ENCODE measurements at places on chromosomes 11 and 22.

DNA sequence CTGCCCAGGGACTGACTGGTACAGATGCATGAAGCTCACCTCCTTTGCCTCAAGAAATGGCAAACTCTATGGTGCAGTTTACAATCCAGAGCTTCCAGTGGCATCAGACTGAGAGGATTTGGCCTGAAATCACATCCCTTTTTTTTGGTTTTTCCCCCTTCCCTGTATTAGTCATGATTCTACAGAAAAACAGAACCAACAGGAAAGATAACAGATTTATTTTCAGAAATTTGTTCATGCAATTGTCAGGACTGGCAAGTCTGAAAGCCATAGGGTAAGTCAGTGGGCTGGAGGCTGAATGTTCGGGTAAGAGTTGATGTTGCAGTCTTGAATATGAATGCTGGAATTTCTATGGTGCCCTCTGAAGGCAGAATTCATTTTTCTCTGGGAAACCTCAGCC is 12.0 kb upstream of the ZDHHC13 start:
- DNase-seq, result no peak

GRCh38 chr11:31820438-31820818 is 9.3 kb upstream of the PAX6 start:
- DNase-seq, result no peak

GRCh38 chr11:92830377-92831155 is 138.9 kb upstream of the MTNR1B start:
- no peak for DNase-seq

DNA sequence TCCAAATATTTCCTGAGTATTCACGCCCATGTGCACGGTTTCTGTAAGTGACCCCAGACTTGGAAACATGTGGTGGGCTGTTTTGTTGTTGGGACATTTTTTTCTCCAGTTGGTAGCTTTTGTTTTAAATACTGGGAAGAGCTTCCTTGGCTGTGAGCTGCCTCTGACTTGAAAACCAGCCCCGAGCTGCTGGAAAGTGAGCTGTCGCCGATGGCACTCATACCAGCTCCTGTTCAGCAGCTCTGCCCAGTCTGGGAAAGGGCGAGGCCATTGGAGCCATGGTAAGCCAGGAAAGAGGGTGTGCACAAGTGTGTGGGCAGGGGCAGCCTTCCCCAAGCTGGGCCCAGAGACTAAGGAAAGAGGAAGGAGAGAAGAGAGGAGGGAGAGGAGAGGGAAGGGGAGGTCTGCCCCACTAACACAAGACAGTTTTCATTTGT is 3.2 kb upstream of the FLI1 start:
- no peak for DNase-seq

All from CD4-positive, alpha-beta T cell treated with Interleukin-17A for 1 hour (primary cell).